ENCODE measurements at places on chromosomes 11 and 22.
A peak's percentile ranks its signal among the peaks of the same experiment; 100 is the strongest.

DNA sequence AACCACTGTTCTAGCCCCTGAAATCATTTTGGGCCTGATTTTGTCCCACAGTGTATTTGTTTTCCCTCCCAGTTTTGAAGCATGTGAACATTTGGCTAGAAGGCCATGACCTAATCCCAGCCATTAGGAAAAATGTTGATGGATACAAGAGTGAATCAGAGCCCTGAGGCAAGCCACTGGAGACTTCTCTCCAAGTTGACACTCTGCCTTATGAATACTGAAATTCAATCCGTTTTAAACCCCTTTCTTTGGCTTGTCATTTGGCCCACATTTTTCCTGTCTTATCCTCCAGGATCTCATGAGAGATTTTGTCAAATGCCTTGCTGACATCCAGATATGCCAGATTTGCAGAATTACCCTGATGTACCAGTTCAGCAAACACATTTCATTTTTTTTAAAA lies 158.8 kb downstream of the FAT3 start:
- DNase-seq = no peak

DNA sequence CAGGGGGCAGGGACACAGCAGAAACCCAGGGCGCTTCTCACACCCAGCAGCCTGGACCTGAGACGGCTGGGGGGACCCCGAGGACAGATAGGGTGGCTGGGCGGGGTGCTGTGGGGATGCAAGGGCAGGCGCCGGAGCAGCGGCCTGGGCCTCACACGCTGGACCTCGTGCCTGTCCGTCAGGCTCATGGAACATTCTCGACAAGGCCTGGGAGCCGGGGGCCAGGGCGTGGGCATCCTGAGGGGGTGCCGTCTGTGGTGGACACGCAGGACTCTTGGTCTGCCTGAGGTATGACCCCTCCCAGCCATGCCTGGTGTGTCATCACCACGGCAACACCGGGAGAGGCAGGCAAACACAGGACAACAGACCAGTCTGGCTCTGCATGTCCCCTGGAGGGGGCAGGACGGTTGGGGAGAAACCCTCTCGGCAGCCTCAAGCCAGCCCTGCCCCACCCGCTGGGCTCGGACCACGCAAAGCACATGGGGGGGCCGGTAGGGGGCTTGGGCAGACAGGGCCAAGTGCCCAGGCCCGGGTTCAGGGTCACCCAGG lies 21.4 kb downstream of the MRPL23 start:
- DNase-seq = no peak

DNA sequence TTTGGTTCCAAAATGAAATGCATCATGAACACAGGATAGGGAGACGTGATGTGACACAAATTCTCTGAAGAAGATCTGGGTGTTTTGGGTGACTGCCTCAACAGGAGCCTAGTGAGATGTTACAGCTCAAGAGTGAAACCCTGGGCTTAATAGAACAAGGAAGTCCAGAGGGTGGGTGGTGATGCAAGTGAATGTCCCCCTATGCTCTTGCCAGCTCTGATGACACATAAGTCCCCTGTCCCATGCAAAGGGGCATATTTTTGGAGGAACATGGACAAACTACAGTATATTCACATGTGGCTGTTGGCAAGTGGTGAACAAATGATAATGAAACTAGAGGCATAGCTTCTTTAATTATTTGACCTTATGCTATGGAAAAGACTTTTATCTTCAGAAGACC lies 9.2 kb downstream of the CRTAM start:
- DNase-seq = no peak

DNA sequence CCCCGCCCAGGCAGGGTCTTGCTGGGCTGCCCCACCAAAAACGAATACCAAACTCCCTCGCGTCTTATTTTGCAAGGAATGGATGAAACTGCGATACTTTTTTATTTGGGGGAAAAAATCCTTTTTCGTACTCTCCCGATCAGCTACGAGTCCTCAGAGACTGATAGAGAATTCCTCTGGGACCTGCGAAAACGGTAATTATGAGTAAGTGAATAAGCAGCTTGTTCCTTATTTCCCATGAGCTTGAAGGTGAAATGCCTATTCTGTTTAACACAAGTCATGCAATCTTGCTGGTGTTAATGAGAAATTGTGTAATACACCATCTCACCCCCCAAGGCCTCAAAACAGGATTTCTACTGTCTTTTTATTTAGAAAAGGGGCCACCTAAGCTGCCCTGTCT lies 5.5 kb downstream of the GRK3 start:
- no peak for DNase-seq

- no peak for DNase-seq
Observed at GRCh38 chr11:116333001-116333535, 439.7 kb downstream of the BUD13 start.

DNA sequence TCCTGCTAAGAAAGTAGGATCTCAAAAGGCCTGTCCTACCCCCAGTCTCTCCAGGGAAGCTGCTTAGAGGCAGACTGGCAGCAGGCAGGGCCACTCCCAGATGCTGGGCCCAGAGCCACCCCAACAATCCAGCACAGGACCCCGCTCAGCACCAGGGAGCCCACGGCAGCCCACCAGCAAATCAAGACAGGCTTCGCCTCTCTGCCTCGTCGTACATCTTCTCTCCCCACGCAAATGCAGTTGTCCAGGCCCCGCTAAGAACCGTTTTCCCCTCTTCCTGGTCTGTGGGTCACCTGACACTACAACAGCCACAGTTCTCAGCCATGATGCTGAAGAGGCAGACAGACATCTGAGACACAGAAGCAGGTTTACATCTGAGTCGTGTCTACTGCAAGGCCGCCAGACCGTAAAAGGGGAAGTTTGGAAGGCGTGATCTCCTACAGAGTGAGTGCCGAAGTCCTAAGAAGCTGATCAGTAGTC lies 51.1 kb downstream of the IGSF9B start:
- DNase-seq = no peak

DNA sequence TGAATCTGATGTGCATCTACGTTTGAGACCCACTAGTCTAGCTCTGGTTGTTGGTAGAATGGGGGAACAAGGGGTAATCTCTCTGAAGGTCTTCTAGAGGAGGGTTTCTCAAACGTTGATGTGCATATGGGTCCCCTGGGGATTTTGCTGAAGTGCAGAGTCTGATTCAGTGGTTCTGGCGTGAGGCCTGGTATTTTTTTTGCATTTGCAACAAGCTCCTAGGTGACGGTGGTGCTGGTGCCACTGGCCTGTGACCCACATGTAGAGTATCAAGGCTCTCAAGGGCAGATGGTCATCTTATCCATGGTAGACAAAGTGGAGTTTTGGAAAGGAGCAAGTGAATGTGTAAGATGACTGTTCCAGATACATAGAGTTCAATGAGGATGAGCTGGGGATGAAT lies 97.1 kb downstream of the CEP164 start:
- DNase-seq = no peak

DNA sequence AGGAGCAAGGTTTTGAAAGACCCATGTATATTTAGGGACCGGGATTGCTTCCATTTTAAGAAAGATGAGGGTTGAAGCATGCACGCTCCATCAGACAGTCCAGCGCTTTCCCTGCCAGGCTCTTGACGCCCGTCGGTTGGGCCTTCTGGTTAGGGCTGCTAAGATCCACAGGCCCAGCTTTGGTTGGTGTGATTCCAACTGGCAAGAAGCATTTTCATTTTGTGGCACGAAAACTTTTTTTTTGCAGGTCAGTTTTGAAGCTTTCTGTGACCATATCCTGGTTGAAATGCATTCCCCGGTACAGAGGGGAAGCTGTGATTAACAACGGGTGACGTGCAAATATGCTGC lies 34.3 kb upstream of the MPPED1 start:
- DNase-seq = no peak

DNA sequence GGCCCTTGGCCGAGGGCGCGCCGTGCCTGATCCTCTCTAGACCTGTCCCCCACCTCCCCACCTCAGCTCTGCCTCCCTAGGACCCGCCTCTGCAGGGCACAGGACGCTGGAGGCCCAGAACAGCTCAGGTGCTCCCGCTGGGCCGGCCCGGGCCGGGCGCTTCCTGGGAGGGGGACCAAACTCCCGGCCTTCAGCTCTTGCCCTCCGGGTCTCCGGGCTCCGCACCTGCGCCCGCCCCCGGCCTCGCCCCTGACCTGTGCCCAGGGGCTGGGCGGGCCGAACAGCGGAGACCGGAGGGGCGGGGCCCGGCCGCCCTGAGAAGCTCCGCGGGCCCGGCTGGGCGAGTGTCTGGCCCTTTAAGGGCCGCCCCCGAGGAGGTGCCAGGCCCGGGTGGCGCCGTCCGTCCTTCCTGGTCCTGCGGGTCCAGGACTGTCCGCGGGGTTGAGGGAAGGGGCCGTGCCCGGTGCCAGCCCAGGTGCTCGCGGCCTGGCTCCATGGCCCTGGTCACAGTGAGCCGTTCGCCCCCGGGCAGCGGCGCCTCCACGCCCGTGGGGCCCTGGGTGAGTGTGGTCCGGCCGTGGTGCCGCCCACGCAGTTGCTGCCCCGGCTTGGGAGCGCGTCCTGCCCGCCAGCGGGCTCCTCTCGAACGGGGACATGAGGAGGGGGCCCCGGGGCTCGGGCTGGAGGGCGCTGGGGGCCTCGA lies at the start of gene SSH3:
Gene SSH3, plus strand, starts transcription at position 399 of the 703 bp plus-strand sequence. Its CDS starts 96 bp downstream, at position 495.
- no peak for DNase-seq

GRCh38 chr22:40410731-40411505 lies 40.5 kb downstream of the SGSM3 start:
- no peak for DNase-seq

DNA sequence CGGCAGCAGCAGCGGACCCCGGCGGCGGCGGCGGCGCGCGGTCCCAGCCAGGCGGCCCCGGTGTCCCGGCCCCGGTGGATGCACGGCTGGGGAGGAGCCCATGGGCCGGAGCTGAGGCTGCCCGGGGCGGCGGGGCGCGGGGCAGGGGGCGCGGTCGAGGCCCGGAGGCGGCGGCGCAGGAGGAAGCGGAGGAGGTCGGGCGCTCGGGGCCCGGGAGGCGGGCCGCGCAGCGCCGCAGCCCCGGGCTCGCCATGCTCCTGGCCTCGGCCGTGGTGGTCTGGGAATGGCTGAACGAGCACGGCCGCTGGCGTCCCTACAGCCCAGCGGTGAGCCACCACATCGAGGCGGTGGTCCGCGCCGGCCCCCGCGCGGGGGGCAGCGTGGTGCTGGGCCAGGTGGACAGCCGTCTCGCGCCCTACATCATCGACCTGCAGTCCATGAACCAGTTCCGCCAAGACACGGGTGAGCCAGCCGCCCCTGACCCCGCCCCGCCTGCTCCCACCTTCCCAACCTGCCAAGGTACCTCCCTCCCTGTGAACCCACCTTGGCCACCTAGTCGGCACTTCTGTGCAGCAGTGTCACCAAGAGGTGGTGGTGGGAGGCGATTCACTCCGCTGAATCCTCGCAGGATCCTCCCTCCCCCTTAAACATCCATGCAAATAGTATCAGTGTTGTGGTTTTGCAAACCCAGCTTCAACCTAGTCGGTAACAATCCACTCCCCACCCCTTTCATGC lies 580 bp downstream of the DTX4 start:
- no peak for DNase-seq

- DNase-seq = no peak
Observed at GRCh38 chr11:110028921-110029320, 64.3 kb upstream of the ZC3H12C start.

DNA sequence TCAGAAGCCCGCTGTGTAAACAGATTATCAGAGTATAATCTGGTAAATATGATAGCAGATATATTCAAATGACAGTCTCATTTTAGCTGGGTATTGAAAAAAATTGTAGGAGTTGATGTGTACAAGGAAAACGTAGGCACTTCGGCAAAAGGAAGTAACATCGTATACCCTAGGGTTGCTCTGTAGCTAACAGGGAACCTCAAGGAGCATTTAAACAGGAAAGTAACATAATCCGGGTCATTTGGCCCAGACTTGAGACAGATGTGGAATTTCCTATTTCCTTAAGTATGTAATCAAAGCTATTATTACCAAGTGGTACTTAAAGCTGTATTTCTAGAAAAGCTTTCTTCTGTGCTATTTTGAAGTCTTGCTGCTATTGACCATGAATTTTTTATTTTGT lies 215.6 kb downstream of the DDX10 start:
- DNase-seq = no peak

DNA sequence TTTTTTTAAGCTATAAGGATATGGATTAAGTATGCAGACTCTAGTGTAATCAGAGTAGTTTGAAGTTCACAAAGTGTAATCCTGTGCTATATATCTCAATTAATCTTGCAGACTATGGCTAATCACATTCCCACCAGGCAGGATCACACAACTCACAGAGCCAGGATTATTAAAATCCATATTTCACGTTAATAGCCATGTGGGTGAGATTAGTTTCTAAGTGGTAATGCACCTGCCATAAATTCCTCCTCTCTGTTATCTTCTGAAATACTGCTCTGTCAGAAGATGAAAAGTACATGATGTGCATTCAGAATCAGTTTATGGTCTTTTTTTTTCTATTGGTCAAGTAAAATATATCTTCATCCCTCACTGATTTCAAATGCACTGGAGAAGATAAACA lies 686.1 kb downstream of the CNTN5 start:
- no peak for DNase-seq

DNA sequence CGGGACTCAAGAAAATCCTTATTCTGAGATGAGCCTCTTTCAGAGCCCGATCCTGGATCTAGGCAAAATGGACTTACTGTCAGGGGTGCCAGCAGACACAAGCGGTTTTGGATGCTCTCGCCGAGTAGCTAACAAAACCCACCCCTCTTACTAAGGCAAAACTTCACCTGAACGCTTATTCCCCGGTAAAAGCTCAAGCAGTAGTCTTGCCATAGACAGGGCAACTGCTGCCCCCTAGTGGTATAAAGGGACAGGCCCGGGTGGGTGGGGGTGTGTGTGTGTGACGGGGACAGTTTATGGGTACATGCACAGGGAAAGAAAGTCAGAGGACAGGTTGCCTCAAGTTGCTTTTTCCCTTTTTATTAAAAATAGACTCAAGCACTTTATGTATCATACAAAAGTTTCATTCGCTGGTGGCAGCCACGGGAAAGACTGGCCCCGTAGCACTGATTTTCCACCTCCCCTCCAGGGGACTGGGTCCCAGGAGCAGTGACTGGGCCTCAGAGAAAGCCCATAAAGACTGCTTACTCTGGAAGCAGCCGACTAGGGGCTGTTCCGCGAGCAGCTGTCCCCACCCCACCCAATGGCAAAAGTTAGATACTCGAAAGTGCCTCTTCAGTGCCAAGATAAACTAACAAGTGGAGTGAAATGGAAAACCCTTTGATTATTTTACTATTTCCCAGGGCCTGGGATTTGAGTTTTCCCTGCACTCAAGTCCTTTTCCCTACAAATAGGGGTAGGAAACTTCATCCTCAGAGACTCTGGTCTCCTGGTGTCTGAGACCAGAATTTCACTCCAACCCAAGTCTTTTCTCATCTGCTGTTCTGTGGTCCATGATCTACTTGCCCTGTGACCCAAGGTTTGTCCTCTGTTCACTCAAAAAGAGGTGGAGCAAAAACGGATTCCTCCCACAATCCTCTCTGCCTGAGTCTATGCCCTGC lies 4.7 kb downstream of the YPEL4 start:
- DNase-seq = peak; percentile 33

- DNase-seq = no peak
Observed at GRCh38 chr22:22161924-22162851, 82.4 kb upstream of the VPREB1 start.

All from NCI-H1694 treated with DMSO at 0.1 percent for 48 hours (cell line).